ENCODE measurements at places on chromosomes 3 and 15.

- DNase-seq, result no peak
Measured at GRCh38 chr3:144821583-144821982, 850.0 kb downstream of the DIPK2A start.

DNA sequence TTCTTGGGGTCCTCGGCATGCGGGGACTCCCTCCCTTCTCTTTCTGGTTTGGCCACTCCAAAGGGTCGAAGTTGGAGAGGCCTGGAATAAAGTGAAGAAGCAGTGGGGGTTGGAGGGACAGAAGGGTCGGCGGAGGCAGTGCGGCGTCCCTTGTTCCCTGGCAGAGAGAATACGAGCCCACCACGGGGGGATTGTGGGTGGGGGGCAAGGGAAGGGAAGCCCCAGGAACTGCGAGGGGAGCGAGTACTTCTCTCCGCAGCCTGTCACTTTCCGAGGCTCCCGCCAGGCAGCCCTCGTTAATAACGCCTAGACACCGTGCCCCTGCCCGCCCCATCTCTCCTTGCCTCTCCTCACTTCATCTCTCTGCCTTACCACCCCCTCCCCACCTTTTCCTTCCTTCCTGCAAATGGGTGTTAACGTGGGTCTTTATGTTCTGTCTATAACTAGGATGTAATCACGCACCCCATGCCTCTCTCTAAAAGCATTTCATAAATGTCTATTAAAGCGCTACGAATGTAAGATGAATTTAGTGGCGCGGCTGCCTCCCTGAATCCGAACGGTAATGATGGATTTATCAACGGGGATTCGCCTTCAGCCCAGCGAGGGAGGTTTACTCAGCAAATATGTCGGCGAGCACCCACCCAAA, 13.7 kb downstream of the NR2F2 start:
- DNase-seq, result no peak

DNA sequence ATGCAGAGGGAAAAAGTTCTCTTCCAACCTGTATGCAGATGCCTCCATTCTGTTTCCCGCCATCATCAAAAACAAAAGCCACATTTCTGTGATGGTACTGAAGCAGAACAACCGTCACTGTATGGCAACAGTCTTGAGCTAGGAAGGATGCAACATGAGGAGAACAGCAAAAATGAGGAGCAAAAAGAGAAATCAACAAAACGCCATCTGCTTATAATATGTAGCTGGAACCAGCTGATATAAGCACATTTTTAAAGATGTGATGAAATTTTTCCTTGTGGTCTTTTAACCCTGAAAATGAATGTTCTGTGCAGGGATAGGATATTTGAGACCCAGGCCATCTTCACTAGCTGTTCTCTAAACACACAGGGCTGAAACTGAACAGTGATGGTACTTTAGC, 287.0 kb downstream of the ZIC4 start:
- no peak for DNase-seq

GRCh38 chr3:114284644-114285043, 9.2 kb upstream of the TIGIT start:
- DNase-seq, result no peak

DNA sequence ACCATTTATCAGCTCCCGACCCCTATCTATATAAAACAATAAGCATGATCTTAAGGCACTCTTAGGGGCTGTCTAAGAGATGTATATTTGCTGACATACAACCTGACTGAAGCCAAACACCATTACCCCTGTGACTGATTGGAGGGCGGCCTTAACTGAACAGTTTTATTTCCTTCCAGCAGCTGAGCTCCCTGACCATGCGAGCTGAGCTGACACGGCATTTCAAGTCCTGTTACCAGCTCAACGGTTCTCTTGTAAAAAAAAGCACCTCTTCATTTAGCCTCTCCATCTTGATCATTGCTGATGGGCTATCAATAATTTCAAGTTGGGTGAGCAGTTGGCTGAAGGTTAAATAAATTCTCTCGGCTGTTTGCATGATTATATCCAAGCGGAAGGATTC, 33.4 kb upstream of the BNIP2 start:
- DNase-seq, result no peak

DNA sequence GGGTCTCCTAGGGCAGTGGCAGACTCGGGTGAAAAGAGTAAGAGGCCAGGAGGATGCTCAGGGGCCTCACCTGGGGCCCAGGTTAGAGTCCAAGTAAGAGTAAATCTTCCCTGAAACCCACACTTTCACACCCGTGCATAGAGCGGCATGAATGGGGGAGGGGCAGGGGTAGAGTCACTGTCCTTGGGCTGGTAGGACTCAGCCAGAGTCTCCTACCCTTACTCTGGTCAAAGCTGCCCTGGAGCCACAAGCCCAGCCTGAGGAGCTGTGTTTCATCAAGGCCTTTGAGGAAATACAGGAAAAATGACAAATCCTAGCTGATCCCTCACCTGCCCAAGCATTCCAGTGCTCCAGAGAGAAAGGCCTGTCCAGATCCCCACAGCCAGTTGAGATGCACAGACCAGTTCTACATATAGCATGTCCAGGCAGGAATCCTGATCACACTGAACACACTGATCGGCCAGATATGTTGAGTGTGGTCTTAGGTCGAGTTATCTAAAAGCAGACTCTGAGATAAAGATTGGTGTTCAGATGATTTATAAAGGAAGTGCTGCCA, 16.7 kb upstream of the CTNNB1 start:
- no peak for DNase-seq

DNA sequence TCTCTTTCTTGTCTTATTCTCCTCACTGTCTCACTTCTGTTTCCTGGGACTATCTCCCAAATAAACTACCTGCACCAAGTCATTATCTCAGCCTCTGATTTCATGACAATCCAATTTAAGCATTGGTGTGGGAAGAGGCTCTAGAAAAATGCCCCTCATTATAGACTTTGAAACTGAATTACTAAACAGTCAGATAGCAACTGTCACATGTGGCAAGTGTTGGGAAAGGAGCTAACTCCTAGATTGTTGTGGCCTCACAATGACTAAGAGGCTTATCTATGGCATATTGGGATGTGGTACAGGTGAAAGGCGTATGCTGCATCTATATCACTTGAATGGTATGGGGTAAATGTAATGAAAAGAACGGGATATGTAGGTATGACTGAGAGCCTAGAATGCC, 103.5 kb upstream of the CCDC54 start:
- no peak for DNase-seq

DNA sequence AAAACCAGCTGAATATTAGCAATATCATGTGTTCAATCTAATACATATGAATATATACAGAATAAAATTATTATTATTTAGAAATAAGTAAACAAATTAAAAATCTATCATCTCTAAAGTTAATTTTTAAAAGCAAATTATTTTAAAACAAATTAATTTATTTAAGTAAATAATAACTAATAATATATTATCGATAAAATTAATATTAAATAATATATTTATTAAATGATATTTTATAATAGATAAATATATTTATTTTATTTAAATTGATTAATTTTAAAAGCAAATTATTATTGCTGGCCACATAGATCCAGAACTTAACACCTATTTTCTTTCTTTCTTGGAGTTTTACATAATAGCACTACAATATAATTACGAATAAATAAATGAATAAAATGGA, 22.2 kb downstream of the RTP3 start:
- DNase-seq, result no peak

DNA sequence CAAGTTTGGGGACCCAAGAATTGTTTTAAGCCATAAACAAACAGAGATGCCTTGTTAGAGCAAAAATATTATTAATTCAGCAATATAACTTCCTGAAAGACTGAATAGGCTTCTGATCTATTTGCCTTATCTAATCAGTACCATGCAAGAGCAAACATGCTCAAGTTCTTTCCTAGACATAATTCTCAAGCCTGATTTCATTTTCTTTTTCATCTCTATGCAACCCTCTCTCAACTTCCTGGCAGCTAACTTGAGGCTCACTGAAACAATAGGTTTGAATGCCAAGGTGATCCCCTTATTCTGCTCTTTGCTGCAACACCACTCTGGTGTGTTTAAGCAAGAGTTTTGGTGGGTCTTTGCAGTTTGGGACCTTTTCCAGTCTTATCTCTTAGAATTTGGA, 230.9 kb upstream of the CD96 start:
- DNase-seq, result no peak

- no peak for DNase-seq
Measured at GRCh38 chr3:41267975-41268640, 68.8 kb downstream of the CTNNB1 start.

GRCh38 chr15:58548308-58549012, 116.7 kb downstream of the LIPC start:
- no peak for DNase-seq

DNA sequence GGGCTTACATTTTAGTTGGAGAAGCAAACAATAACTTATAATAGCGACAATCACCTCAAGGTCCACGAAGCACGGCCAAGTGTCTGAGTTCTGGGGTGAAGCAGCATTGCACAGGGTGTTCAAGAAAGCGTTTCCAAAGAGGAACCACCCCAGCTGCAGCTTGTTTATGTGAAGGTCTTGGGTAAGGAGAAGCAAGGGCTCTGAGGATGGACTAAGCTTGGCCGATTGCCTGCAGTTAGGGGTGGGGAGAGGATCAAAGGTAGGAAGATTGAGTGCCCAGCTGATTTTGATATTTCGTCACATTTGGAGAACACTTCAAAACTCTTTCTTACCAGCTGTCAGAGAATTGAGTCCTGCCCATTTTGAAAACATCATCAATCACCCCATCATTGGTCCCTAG, 321.6 kb upstream of the DNAJC19 start:
- no peak for DNase-seq

- no peak for DNase-seq
Measured at GRCh38 chr15:66128116-66128680, 125.4 kb downstream of the MEGF11 start.

DNA sequence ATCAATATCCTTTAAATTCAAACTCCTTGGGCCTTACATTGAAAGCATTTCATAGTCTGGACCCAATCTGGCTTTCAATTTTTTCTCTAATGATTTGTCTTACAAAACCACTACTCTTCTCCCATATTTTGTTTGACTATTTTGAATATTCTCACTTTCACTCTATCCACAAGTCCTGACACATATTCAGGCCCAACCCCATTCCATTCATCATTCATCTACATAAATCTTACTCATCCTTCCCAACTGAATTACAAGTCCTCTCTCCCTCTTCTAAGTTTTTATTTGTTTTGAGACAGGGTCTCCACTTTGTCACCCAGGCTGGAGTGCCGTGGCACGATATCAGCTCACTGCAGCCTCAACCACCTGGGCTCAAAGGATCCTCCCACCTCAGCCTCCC, 43.6 kb downstream of the TOP2B start:
- DNase-seq, result no peak

- no peak for DNase-seq
Measured at GRCh38 chr3:18808429-18808828, 339.9 kb upstream of the KCNH8 start.

GRCh38 chr15:58057559-58057958, 8.0 kb downstream of the ALDH1A2 start:
- no peak for DNase-seq

- DNase-seq, result no peak
Measured at GRCh38 chr3:138800248-138800647, 34.5 kb downstream of the PIK3CB start.

DNA sequence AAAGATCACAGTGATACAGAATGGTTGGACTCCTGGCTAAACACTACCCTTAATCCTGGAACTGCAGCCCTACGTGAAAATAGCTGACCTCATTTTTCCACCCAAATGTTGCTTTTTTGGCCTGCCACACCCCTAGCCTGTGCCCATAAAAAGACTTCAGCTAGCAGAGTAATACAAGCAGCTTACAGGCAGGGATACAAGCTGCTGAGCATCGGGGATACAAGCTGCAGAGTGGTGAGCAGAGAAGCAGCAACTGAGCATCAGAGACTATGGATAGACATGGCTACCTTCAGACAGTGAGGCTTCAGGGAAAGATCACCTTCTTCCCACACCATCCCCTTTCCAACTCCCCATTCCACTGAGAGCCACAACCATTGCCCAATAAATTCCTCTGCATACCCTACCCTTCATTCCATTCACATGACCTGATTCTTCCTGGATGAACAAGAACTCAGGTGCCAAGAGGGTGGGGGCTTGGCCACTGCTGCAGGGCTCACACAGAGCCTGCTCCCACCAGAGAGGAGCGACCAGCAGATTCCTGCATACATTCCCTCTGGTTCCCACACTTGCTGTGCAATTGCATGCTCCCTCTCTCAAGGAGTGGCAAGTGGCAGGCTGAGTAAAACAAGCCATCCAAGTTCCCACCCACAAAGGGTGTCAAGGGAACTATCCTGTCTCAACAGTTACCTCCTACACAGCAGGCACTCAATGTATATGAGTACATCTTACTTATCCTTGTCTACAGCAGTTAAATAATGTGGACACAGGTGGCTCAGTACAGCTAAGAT, 217.5 kb downstream of the ALCAM start:
- no peak for DNase-seq

DNA sequence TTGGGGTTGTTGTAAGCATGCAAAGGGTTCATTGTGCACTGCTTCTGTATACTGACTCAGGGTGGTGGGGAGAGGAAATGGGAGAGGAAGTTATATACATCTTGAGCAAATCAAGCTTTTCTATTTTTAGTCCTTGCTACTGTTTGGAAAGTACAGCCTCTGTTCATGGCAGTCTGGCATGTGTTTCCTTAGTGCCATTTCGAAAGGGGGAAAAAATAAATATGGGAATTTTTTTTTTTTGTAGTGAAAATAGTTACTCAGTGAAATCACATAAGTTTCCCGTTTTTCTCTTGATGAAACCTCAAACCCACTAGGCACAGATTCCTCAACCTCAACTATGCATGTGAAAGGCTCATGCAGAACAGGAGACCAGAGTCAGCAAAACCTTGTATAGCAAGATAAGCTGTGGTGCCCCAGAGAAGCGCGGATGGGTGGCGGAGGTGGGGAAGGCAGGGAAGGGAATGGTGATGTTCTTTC, 353.3 kb downstream of the LPP start:
- DNase-seq, result no peak

- no peak for DNase-seq
Measured at GRCh38 chr15:89406218-89406939, 71.8 kb upstream of the POLG start.

- DNase-seq, result no peak
Measured at GRCh38 chr3:23129817-23130216, 73.3 kb upstream of the UBE2E2 start.

DNA sequence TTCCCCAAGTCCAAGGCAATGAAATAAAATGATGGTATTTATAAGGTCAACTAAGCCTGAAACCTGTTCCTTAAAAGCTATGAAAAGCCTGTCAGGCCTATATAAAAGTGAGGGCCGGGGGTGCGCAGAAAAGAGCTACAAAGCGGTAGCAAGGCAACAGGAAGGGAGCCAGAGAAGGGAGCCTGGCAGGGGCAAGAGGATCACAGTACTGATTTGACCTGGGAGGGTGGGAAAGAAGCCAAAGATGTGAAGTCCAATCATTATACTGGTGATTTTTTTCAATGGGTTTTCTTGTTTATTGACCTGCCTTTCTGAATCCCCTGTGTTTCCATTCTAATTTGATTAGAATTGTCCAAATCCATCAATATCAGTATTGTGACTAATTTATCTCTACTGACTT, 64.3 kb upstream of the STT3B start:
- DNase-seq, result no peak

DNA sequence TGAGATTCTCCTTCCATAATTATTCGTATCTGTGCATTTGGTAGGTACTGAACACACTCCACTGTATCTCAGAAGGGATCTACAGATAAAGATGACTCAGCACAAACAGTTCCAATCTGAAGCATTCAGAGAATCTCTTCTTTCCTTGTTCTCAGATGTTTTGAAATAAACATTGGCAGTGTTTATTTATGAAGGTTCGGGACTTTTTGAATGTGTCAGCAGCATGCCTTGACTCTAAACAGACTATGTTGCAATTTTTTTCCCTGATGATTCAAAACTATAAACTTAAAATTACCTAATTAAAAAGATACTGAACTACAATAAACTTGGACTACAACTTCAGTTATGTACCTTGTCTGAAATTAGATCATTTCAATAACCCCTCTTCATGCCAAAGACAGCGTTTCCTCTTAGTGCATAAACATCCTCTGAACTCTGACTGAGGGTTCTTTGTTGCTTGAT, 612.9 kb upstream of the TBL1XR1 start:
- no peak for DNase-seq

All from stimulated activated effector memory CD8-positive, alpha-beta T cell treated with anti-CD3 and anti-CD28 coated beads, Interleukin-12 subunit alpha, Interleukin-12 subunit beta, amount 100 ng/mL, for 72 hours (primary cell).